Activated T-helper 1 cell treated with anti-CD3 and anti-CD28 coated beads, Interleukin-2, amount 50 U/mL, for 16 hours (primary cell): ENCODE measurements at places on chromosomes 5 and 9.

GRCh38 chr5:128300181-128300580, 216.6 kb downstream of the SLC12A2 start:
- no peak for DNase-seq

GRCh38 chr5:167304834-167305469, 986.5 kb upstream of the WWC1 start:
- DNase-seq, result no peak

GRCh38 chr9:135355521-135356011, 124.0 kb upstream of the PPP1R26 start:
- no peak for DNase-seq

- no peak for DNase-seq
These were observed 89.9 kb downstream of the SH3TC2 start for GRCh38 chr5:148972974-148973374.

DNA sequence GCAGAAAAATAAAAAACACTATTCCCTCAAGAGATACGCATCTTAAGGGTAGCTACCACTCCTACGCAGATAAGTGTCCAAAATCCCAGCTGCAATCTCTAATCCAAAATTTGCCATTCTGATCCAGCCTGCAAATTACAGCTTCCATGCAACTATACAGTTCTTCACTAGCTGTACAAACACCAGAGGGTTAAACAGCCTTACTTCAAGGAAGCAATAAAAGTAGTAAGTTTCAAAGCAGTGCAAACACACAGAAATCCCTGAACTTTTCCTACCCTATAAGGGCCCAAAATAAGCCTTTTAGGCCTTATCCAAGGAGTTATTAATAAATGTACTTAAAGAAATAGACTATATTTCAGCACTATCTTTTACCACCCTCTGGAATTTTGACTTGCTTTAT, 39.5 kb downstream of the PWWP2A start:
- DNase-seq, result no peak

GRCh38 chr9:135183528-135184180, 96.2 kb downstream of the OLFM1 start:
- DNase-seq, result no peak

DNA sequence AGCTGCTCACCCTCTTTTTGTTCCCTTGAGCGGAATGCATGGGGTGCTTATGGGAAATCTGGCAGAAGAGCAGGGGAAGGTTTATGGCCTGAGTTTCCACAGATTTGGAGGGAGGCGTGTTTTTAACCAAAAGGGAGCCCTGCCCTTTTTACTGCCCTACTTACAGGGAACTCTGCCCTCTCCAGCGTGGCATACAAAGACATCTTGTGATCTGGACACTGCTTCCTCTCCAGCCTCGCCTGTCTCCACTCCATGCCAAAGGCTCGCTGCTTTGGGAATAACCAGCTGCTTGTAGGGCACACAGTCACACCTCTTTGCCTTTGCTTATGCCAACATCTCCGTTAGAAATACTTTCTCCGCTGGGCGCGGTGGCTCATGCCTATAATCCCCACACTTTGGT, 314.2 kb downstream of the ARHGAP26 start:
- DNase-seq, result no peak

GRCh38 chr5:96483878-96484277, 50.8 kb upstream of the PCSK1 start:
- no peak for DNase-seq

- no peak for DNase-seq
These were observed 78.6 kb upstream of the TBC1D9B start for GRCh38 chr5:179986328-179986727.

GRCh38 chr9:127537014-127537413, 75.1 kb upstream of the STXBP1 start:
- DNase-seq, result no peak

DNA sequence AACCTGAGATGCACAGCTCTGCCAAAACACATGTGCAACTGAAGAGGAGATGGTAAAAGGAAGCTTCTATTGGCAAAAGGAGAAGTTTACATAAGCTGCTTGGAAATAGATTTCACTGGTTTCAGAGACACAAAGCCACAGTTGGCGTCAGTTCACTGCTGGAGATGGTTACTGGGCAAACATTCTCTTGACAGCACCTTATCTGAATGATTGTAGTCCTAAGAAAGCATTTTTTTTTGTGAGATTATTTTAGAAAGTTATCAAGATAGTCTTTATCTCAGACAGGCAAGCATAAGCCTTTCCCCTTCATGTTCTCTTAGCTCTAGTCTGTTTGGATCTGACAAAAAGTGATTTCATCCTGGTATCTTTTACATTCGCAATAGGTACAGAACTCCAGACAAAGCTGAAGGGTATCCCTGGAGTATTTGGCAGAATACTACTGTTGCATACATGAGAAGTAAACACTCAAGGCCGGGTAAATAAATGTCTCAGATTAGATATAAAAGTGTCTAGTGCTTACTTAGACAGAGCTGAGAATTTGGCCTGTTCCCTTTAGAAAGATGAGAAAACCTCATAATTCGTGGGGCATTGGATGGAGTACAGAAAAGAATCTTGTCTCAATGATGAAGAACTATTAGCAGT, 1668.0 kb upstream of the NUDT12 start:
- DNase-seq, result no peak

- peak; percentile 23 for DNase-seq
These were observed 22.9 kb downstream of the RGMB start for GRCh38 chr5:98796197-98796972.

DNA sequence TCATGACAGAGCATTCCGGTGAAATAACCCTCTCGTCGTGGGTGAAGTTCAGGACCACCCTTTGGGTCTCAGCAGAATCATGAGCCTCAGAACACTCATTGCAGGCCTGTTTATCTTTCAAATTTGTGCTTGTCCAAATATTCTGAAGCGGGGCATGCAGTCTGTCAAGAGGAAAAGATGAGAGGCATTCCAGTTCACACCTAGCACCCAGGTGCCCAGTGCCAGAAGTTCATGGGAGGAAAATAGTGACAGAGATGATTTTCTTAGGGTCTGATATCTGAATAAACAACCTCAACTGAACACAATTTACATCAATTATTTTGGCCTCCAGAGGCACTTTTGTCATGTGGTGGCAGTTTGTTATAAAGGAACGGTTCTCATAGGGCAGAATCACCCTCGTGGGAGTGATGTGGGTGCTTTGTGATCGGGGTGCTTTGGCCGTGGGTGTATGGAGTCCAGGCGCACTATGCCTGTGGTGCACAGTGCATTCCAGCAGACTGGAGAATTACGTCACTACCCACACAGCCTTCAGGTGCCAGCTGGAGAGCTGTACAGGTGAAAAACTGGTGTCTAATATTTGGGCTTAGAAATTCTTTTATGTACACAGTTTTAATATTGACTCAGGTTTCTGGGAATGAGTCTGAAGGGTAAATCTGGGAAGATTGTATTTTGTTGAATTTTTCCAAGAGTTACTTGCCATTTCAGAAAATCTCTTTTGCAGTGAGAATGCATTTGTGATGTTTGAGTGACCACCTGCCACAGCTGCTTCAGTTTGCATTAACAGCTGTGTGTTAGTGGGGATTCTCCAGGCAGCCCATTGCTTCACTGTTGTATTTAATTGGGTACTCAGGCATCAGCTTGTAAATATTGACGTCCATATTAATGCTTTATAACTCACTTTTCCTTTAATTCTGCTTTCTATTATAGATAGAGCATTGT, 289.3 kb downstream of the FANCC start:
- DNase-seq, result no peak

- DNase-seq, result no peak
These were observed 3.2 kb upstream of the PJA2 start for GRCh38 chr5:109412981-109413402.

DNA sequence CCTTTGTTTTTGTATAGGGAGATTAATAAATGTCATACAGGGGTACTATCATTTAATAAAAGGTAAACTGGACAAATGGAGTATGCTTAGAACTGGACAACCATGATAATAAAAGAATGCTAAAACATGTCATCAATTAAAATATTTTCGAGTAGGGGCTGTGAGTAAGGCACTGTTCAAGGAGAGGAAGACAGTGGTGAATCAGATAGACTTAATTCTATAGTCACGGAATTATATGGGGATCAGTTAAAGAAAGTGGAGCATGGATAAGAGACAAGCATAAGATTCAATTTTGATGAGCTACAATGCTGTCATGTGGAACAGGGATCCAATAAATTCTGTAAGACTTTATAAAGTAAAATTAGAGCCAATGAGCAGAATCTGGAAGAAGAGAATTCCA, 104.5 kb downstream of the HMHB1 start:
- no peak for DNase-seq

GRCh38 chr9:27497883-27498417, 26.1 kb upstream of the IFNK start:
- no peak for DNase-seq

- no peak for DNase-seq
These were observed 76.4 kb upstream of the CKMT2 start for GRCh38 chr5:81156732-81157131.

DNA sequence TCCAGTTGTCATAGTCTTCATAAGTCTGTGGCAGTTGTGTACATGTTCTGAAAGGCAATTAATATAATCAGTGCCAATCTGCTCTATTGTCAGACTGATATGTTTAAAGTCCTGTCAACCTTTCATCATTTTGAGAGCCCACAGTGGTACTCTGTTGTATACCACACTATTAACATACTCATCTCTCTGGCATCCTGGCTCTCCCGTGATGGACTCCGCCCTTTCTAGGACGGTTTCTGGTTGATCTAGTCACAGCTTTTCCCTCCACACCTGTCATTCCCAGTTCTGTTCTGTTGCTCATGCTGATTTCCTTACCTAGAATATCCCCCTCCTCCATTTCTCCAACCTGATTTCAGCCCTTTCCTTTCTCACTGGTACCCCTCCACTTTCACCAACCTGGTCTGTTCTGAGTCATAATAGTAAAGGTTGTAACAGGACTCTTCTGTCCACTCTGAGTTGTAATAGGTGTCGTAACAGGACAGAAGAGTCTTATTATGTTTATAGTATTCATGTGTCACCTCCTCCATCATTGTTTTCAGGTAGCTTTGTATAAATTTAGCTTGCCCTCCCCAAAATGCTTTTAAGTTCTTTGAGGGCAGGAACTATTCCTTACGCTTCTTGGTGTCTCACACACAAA, 4.1 kb downstream of the PTCD2 start:
- no peak for DNase-seq

- no peak for DNase-seq
These were observed 50.0 kb downstream of the RCL1 start for GRCh38 chr9:4842734-4843133.

GRCh38 chr5:28862860-28863196, 1824.4 kb upstream of the CDH9 start:
- no peak for DNase-seq

- no peak for DNase-seq
These were observed 89.4 kb upstream of the SH3PXD2B start for GRCh38 chr5:172543484-172544298.

DNA sequence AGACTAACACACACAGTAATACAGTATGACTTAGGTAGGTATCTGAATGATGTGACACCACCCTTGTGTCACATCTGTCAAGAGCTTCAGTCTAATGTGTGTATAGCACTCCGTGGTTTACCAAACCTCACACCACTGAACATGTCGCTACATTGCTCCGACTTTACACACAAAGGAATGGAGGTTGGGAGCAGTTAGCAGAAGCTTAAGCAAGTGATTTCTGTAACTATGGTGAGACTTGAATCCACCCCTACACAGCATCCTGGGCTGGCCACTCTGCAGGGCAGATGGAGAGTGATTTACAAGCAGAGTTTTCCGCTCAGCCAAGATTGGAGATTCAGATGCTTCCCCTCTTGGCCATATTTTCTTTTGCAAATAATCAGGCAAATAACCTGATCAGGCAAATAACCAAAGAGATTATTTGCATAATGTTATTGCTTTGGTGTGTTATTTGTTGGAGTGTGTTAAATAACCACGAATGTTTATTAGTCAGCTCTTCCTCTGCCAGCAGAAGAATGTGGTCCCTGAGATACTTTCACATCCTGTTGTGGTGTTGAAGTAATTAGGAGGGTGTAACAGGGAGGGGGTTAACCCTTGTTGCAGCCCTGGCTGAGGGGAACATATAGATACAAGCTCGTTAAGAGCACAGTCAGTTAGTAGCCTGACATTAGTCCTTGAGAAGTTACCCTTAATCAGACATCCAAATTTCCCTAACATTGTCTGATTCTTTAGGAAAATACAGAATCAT, 92.8 kb downstream of the SNX18 start:
- DNase-seq, result no peak

- no peak for DNase-seq
These were observed 30.4 kb upstream of the DMRT1 start for GRCh38 chr9:811106-811531.

- no peak for DNase-seq
These were observed 133.9 kb downstream of the DROSHA start for GRCh38 chr5:31397926-31398557.

DNA sequence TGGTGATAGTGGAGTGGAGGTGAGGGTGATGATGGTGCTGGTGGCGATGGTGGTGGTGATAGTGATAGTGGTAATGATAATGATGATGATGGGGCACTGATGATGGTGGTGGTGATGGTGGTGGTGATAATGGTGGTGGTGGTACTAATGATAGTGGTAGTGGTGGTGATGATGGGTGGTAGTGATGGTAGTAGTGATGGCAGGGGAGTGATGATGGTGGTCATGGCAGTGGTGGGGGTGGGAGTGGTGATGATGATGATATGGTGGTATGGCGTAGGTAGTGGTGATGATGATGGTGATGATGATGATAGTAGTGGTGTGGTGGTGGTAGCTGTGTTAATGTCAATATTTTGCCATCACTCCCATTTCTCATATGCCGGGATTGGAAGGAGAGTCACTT, 44.5 kb upstream of the ORM1 start:
- no peak for DNase-seq

DNA sequence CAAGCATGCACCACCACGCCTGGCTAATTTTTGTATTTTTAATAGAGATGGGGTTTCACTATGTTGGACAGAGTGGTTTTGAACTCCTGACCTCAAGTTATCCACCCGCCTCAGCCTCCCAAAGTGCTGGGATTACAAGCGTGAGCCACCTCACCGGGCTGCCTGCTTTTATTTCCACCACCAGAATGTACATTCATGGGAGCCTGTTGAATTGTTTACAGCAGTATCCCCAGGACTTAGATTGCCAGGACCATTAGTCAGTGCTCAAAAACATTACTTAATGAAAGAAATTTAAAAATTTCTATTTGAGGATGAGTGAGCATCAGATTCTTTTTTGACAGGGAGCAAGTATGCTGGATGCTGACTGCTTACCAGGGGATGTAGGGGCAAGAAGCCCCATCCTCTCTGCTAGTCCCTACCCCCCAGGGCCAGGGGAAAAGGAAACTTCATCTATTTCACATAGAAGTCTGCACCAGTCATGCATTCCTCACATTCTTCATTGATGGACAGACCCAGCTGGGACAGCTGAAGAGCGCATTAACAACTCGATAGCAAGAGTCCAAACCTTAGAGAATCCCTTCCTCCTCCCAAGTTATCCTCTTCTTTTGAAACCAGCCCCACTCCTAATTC, 10.3 kb upstream of the RGMB start:
- DNase-seq, result no peak

GRCh38 chr5:136276946-136277345, 84.0 kb upstream of the SMIM32 start:
- DNase-seq, result no peak

DNA sequence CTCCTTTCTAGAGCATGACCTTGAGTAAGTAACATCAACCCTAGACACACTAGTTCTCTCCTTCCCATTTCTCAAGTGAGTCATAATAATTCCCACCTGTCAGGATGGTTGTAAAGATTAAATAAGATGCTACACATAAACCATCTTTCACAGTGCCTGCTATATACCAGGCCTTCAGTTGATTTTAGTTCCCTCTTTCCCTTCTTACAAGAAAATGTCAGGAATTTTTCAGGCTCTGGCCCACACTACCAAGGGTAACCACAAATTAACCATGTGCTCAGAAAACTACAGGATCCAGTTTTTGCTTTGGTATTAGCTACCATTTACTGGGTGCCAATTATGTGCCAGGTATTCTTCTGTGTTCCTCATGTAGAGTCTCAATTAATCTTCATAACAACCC, 42.7 kb upstream of the RARS1 start:
- DNase-seq, result no peak
